ENCODE measurements at places on chromosomes 6 and 20. TPM values are rescaled to one million over a fixed set of nuclear protein-coding genes. Genes with fewer than 3 reads are reported as not detected.

SLPI gene
- total RNA-seq, result not detected

ADGRB3 gene
- total RNA-seq, result 0.78 TPM

ASIP gene
- total RNA-seq, result not detected

LEMD2 gene
- total RNA-seq, result 21.3 TPM

RHAG gene
- total RNA-seq, result not detected

GPR6 gene
- not detected for total RNA-seq

BEND3 gene
- 3.7 TPM for total RNA-seq

PRPH2 gene
- 0.78 TPM for total RNA-seq

PPP1R3D gene
- 5.7 TPM for total RNA-seq

COL12A1 gene
- total RNA-seq, result 151 TPM

PRKN gene
- total RNA-seq, result 2.0 TPM

AGER gene
- 0.20 TPM for total RNA-seq

PAQR8 gene
- 4.1 TPM for total RNA-seq

ADGB gene
- not detected for total RNA-seq

GTSF1L gene
- total RNA-seq, result not detected

TGM2 gene
- 5.3 TPM for total RNA-seq

LINC00237 gene
- total RNA-seq, result not detected
